Activated T-helper 1 cell treated with Interleukin-2 at 50 U/mL for 16 hours (primary cell): ENCODE measurements at places on chromosomes 2 and 18.

DNA sequence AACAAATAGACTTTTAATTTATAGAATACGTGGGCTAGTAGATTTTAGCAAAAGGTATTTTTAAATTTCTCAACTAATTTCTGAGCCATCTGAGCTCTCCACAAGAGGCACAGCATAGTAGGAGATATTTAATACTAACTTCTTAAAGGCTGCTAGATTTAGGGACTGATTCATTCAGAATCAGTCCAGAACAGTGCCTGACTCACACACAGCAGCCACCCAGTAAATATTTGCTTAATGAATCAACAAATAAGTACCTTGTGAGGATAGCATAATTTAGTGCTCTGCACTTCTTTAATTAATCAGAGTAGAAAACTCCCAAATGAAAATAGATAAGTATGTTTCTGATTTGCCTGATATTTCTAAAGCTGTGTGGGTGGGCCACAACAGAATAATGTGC is 35.6 kb upstream of the SYT4 start:
- DNase-seq = no peak

DNA sequence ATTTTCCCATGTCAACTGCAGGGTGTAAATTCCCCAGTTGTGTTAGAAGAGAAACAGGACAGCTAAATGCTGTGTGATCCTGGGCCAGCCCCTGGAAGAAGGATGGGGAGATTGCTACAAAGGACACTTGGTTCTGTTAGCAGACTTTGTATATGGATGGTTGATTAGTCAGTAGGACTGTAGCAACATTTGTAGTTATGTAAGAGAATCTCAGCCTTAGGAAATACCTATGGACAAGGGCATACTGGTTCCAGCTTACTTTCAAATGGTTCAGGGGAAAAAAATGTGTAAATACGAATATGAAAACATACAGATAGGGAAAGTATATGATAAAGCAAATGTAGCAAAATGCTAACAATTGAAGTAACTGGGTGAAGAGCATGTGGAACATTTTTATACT is 47.6 kb downstream of the GNAL start:
- DNase-seq = no peak

- DNase-seq = no peak
These were observed 388.1 kb upstream of the ACVR2A start for GRCh38 chr2:147456779-147457178.

GRCh38 chr2:24840164-24840869 is 47.1 kb downstream of the CENPO start:
- DNase-seq = no peak

- DNase-seq = no peak
These were observed 1414.8 kb upstream of the CELF4 start for GRCh38 chr18:38980420-38980819.

- no peak for DNase-seq
These were observed 993.6 kb upstream of the NXPH2 start for GRCh38 chr2:139773720-139774277.

GRCh38 chr2:15673919-15674636 is 82.4 kb downstream of the DDX1 start:
- no peak for DNase-seq

DNA sequence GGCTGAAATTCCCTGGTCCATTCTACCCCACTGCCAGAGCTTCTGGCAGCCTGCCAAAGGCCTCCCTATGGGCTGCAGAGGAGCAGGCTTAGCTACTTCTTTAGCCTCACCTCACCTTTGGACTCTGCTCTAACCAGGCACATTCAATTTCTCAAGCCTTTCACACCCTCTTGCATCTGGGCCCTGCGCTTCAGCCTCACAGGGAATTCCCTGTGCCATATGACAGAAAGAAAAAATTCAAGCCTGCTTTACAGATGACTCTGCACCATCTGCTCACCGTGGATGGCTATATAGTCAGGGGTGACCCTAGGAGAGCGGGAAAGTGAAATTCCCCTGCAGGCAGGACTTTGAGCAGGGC is 62.5 kb downstream of the REEP1 start:
- no peak for DNase-seq

GRCh38 chr2:223668302-223668998 is 66.3 kb upstream of the SCG2 start:
- DNase-seq = no peak

- no peak for DNase-seq
These were observed 72.7 kb downstream of the NYAP2 start for GRCh38 chr2:225472161-225472560.

DNA sequence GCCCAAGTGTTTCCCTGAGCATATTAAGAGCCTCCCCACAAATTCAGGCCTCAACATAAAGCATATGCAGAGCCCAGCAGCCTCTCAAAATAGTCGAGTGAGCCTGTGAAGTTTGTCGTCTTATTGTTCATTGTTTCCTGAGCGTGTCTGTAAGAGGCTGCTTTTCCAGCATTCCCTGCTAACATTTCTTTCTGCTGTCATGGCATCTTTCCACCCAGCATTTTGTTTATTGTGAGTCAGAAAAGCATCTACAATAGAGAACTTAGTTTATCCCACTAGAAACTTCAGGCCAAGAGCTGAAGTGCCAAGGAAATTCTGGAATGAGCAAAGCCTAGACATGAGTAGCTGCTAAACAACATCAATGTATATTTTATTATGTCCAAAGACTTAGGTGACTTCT is 46.3 kb upstream of the STAM2 start:
- DNase-seq = no peak

DNA sequence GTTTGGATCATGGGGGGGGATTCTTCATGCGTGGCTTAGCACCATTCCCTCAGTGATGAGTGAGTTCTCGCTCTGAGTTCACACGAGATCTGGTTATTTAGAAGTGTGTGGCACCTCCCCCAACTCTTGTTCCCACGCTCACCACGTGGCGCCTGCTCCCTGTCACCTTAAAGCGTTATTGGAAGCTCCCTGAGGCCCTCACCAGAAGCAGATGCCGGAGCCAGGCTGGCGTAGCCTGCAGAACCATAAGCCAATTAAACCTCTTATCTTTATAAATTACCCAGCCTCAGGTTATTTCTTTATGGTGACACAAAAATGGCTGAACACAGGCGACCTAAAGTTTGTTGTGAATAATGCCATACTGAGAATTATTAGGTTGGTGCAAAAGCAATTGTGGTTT is 10.5 kb upstream of the MTCL1 start:
- no peak for DNase-seq

- no peak for DNase-seq
These were observed 146.3 kb upstream of the L3MBTL4 start for GRCh38 chr18:6561016-6561415.

- no peak for DNase-seq
These were observed 431.1 kb upstream of the ZEB2 start for GRCh38 chr2:144950899-144951560.
